Stomach (tissue), 19 donors: ENCODE measurements at places on chromosomes 4 and X. TPM values are rescaled to one million over a fixed set of nuclear protein-coding genes. Genes with fewer than 3 reads are reported as not detected.

UGT2B11 gene
- not detected for polyA plus RNA-seq

GPAT3 gene
- polyA plus RNA-seq = 1.7 TPM

GLOD5 gene
- 1.7 TPM for polyA plus RNA-seq

OPHN1 gene
- 0.78 TPM for polyA plus RNA-seq

CYLC1 gene
- not detected for polyA plus RNA-seq

MAGEA8 gene
- not detected for polyA plus RNA-seq

CLDN22 gene
- polyA plus RNA-seq = 0.30 TPM

APOOL gene
- 3.1 TPM for polyA plus RNA-seq
